ENCODE measurements at places on chromosomes 2 and 18.
A peak's percentile ranks its signal among the peaks of the same experiment; 100 is the strongest.

GRCh38 chr2:222854773-222855700 is 5.8 kb upstream of the ACSL3 start:
- no peak for DNase-seq

DNA sequence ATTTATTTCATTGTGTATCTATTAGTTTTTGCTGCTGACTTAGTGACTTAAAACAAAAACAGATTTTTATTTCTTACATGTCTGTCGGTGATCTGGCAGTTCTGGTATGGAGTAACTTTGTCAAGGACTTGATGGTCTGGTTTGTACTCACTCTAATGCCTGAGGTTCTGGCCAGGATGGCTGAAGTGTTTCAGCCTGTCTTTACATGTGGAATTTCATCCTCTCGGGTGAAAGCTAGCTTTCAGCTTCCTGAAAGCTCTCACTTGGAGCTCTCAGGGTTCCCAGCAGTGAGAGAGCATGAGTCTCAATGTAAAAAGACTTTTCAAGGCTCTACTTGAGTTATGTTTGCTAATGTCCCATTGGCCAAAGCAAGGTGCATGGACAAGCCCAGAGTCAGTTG is 216.4 kb downstream of the NR4A2 start:
- DNase-seq: no peak

DNA sequence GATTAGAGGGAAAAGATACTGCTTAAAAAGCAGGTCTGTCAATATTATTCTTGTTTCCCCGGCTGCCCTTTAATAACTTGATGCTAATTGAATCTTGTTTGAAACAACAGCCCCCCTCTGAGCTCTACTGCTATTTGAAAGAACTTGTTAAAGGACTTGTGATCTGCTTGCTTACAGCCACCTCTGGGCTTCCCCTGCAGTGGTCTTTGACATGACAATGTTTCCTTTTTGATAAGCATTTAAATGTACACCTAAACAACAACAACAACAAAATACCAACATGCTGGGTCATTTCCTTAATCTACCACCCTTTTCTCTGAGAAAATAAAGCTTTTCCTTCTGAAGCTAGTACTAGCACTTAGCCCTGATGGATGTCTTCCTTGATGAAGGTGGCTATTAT is 3.9 kb downstream of the HOXD1 start:
- no peak for DNase-seq

- DNase-seq: peak; percentile 58
Observed at GRCh38 chr2:181554061-181554830, 97.1 kb downstream of the ITGA4 start.

DNA sequence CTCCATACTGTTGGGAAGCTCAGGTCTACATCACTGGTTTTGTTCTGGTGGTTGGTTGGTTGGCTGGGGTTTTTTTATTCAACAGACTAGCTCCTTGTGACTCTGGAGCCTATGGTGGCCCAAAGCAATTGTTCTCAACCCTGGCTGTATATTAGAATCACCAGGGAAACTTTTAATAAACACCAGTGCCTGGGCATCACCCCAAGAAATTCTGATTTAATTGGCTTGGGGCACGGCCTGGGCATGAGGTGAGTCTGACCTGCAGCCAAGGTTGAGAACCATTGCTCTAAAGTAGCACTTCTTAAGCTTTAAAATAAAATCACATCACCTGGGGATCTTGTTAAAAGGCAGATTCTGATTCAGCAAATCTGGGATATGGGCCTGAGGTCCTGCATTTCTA is 184.1 kb downstream of the C1D start:
- no peak for DNase-seq

DNA sequence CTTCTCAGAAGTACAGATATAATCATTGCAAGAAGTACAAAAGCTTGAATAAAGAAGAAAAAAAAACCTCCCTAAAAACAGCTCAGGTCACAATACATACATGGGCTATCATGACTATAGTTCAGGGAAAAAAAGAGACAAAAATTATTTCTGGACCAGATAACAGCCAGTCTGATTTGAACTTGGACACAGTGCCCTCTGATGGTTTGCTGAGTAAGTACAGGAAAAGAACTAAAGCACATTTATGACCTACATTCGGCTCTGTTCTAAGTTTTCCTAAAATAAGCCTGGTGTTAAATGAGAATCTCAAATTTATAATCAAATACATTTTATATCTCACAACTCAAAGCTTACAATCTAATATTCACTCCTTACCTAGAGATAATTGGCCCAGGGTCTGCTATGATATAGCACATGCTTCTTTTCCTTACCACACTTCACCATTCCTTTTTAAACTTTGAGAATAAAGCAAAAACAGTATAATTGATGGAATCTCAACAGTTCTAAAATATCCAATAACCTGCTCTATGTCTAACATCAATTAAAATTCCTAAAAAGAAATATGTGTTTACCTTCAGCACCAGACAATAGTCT is 81.1 kb downstream of the RAPH1 start:
- DNase-seq: no peak

GRCh38 chr2:98465456-98466226 is 21.0 kb downstream of the INPP4A start:
- peak; percentile 83 for DNase-seq

- DNase-seq: no peak
Observed at GRCh38 chr2:143582046-143582747, 453.0 kb downstream of the ARHGAP15 start.

DNA sequence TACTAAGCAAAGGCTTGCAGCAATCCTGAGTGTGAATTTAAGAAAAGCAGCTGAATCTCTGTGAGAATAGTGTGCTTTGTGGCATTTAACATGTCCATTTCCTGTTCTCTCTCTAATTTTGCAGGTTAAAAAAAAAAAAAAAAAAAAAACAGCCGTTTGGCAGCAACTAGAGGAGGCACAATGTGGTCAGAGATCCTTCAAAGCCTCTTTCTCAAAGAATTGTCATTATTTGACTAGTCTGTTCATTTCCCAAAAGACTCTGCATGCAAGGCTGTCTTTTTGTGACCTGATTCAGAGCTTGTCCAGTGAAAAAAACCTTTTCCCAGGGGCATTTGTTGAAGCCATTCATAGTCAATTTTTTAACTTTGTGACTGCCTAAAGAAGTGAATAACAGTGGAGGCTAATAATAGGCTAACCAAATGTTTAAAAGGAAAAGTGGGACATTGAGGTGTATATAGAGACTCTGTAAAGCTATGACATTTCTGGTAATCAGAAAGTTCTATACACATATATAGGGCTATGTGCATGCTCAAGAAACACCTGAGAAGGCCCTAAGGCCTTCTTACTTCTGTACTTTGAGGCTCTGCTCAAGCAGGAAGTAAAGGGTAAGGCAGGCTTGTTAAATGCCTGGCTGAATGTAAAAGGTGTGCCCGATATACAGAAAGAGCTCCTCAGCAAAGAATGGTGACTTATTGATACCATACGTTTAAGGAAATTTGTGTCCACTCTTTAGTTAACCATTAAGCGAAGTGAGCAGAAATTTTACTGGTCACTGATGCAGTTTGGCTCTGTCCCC is 289.6 kb upstream of the RAB6C start:
- no peak for DNase-seq

GRCh38 chr2:147689220-147689909 is 155.5 kb upstream of the ACVR2A start:
- DNase-seq: no peak

- DNase-seq: peak; percentile 10
Observed at GRCh38 chr2:56313500-56313921, 129.7 kb downstream of the CCDC85A start.

DNA sequence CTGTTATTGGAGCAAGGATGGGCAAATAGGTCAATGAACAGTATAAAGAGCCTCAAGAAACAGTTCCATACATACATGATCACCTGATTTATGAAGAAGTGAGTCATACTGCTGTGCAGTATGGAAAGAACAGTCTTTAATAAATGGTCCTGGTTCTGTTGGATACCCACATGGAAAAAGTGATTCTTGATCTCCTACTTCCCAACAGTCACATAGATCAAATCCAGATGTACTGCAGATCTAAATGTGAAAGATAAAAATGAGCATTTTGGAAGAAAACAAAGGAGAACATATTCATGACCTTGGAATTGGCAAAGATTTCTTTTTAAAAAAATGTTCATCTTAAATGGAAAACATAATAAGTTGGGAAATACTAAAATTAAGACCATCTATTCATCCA is 75.8 kb downstream of the CCDC148 start:
- DNase-seq: no peak

- peak; percentile 45 for DNase-seq
Observed at GRCh38 chr2:170022692-170023091, 155.3 kb upstream of the MYO3B start.

DNA sequence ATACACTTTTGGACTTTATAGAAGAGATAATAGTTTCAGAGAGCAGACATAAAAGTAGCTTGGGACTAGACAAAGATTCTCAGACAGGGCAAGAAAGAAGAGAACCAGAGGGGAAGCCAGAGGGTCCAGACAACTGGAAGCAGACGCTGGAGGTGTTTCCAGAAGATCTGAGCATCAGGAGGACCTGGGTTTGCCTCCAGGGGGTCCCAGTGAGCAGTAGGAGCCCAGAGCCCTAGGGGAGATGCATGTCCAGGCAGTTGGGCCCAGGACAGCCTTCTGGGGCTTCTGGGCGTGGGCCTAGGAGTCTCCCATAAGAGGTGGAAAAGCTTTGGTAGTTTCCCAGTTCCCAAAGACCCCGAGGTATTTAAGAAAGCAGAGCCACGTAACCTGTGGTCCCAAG is 251.2 kb upstream of the ID2 start:
- no peak for DNase-seq

GRCh38 chr2:83191316-83191715 is 1267.8 kb downstream of the SUCLG1 start:
- DNase-seq: no peak

DNA sequence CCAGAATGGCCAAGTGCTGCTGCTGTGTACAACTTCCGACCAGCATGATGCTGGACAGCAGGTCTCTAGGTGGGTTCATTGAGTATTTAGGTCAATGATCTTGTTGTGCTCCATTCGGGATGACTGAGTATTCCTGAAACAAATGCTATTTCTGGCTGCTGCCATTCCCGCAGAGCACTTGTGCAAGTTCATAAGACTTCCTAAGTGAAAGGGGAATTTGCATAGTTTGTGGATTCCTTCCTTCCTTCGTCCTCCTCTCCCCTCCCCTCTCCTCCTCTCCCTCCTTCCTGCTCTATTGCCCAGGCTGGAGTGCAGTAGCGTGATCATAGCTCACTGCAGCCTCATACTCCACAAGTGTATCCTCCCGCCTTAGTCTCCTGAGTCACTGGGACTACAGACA is 40.4 kb downstream of the LDLRAD4 start:
- DNase-seq: no peak

- no peak for DNase-seq
Observed at GRCh38 chr2:46162329-46163097, 134.7 kb upstream of the EPAS1 start.

- no peak for DNase-seq
Observed at GRCh38 chr2:118371515-118371914, 283.2 kb downstream of the INSIG2 start.

DNA sequence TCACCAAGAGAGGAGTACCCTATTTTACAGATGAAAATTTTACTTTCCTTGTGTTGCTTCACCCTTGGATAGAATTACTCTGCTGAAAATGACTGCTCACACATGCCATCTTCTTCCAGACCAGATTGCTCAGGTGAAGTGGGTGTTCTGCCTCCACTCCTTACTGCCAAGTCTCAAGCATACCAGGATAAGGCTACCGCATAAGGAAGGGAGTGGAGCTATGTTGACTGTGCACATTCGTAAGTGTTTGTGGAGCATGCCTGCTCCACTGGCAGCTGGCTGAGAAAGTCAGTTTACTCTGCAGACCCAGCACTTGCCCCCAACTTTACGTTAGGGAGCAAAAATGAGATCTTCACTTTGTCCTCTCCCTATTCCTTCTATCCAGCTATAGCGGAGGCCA is 405.0 kb upstream of the DDX18 start:
- DNase-seq: no peak

GRCh38 chr2:24046930-24047702 is at the start of gene WDCP:
Gene WDCP, minus strand, starts transcription at chr2:24047391. Its CDS starts 7,897 bp downstream, at chr2:24039494.
- peak; percentile 98 for DNase-seq

- no peak for DNase-seq
Observed at GRCh38 chr2:10626837-10627236, 62.9 kb downstream of the NOL10 start.

DNA sequence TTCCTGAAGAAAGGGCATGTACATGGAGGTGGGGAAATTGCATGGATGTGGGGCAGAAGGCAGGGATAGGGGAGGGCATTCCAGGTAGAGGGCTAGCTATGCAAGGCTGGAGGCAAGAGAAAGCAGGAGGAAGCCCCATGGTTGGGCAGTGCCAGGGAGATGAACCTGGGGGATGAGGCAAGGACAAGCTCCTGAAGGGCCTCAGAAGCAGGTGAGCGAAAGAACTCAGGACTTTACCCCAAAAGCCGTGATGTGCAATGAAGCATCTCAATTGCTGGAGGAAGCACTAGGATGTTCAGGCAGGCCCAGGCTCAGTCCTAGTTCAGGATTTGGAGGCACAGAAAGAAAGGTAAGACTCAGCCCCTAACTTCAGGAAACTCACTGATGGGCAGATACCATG is 117.0 kb upstream of the EPAS1 start:
- no peak for DNase-seq

GRCh38 chr2:184945824-184946223 is 347.5 kb downstream of the ZNF804A start:
- DNase-seq: no peak

DNA sequence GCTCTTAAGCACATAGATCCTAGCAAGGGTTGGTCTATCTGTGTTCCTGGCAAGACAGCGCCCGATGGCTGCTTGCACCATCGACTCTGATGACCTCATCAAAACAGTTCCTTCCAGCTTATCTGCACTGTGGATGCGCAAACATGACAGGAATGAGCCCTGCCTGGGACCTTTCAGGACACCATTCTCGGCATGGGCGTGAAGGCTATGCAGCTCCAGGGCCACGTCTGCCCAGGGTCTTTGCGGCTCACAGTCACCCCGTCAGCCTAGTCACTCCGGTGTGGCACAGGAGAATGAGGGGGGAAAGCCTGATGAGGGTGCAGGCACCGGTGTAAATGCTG is 147.8 kb upstream of the TWIST2 start:
- DNase-seq: no peak

- DNase-seq: no peak
Observed at GRCh38 chr2:24239553-24239952, 64.7 kb downstream of the FAM228A start.

- DNase-seq: no peak
Observed at GRCh38 chr18:10201659-10202058, 252.8 kb upstream of the APCDD1 start.
